ENCODE measurements at places on chromosomes 5 and 9. TPM values are rescaled to one million over a fixed set of nuclear protein-coding genes. Genes with fewer than 3 reads are reported as not detected.

- no peak for DNase-seq
Observed at GRCh38 chr5:138179277-138179857, 455 bp downstream of the KIF20A start.

DNA sequence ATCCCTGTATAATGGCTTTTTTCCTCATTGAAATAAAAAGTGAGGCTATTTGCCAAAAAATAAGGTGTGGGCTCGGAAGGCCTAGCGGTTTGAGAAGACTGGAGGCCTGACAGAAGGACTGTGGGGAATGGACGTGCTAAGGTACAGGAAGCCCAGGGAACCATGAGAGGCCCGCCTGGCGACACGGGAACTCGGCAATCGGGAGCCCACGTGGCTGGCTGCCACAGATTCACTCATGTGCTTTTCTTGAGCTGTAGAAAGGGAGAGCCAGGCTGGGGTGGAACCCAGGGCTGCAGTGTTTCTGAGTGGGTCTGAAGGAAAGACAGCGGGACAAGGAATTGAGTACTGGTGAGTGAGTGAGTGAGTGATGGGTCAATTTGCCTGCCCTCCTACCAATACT, 11.9 kb upstream of the DDX41 start:
- no peak for DNase-seq

GRCh38 chr9:109497226-109498153, 617 bp downstream of the PTPN3 start:
- DNase-seq: peak; percentile 50

DNA sequence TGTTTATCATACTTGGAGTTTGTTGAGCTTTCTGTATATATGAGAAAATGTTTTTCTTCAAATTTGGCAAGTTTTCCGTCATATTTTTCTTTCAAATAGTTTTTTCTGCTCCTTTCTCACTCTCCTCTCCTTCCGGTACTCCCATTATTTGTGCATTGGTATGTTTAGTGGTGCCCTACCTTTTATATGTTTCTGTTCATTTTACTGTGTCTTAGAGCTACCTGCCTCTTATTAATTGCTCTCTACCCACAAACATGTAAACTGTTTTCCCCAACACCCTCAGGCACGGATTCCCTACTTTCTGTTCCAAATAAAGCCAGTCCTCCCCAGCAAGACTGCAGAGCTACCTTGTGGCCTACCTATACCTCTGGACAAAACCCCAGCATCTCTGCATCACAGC, 60.6 kb upstream of the S1PR3 start:
- no peak for DNase-seq

DNA sequence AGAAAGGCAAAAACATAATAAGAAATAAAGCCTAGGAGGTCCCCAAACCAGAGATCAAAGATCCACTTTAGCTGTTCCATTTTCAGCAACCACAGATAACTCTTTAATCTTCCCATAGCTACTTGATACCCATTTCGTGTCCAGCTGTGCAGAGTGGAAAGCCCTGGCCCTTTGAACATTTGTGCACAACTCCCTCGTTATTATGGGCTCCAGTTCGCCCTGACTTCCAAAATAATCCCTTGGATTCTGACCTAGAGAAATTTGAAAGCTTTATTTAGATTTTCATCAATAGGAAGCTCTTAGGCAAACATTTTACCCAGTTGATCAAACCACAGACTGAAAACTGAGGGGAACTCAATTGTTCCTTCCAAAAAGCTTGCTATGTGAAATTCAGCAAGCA, 4.8 kb downstream of the MYOT start:
- no peak for DNase-seq

GRCh38 chr5:103019804-103020203, 100.1 kb downstream of the GIN1 start:
- no peak for DNase-seq

DNA sequence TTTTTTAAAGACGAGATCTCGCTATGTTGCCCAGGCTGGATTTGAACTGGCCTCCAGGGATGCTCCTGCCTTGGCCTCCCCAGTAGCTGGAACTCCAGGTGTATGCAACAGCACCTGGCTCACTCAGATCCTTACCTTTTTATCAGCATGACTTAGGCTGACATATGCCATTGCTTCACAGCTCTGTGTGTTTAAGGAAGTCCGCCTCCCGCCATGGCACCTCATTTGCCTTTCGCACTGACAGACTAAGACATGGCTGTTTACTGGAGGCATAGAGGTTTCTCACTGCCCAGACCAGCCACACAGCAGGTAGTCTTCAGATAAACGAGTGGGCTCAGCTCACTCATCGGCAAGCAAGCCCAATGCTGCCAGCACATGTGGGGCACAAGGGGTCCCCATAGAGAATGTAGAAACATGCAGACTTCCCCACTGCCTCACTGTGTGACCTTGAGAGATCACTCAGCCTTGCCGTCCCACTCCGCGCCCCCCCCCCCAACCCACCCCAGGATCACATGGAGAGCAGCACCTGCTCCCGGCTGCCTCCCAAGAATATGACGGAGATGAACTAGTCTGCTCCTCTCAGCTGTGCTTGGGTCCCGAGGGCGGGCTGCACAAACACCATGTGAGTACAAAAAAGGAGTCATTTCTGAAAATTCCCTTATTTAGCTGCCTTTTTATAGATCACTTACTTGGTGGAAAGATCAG, 62.8 kb downstream of the DCP2 start:
- no peak for DNase-seq

- no peak for DNase-seq
Observed at GRCh38 chr5:12883395-12883794, 979.1 kb upstream of the CTNND2 start.

GRCh38 chr5:63613442-63613841, 348.8 kb downstream of the HTR1A start:
- DNase-seq: no peak

DNA sequence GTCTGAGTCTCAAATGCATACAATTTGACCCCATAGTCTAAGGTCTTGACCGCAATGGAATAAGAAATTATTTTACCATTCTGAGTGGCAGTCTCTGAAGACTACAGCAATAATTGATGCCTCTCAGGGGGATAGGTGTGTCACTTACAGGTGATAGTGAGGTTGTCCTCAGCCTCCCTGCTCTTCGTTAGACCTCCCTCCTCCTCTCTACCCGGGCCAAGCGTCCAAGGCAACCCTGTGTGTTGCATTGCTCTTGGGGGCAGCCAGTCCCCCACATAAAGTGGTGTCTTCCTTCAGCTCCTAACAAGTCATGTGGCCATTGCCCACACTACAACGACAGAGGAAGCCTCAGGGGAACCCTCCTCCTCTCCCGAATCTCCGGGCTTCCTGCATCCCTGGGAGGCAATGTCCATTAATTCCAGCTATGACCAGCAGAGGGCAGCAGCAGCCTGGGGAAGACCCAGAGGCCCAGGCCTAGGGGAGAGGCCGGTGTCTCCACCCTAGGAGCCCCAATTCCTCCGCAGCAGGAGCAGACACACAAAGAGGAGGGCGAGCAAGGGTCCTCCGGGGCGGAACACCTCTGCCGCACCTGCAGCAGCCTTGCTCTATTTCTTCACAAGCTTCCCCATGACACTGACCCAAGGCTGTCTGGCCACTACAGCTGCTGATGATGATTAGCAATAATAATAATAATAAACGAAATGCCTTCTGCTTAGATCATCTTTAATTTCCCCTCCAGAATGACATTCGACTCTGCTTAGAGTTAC, 134.8 kb downstream of the KCNIP1 start:
- peak; percentile 13 for DNase-seq

DNA sequence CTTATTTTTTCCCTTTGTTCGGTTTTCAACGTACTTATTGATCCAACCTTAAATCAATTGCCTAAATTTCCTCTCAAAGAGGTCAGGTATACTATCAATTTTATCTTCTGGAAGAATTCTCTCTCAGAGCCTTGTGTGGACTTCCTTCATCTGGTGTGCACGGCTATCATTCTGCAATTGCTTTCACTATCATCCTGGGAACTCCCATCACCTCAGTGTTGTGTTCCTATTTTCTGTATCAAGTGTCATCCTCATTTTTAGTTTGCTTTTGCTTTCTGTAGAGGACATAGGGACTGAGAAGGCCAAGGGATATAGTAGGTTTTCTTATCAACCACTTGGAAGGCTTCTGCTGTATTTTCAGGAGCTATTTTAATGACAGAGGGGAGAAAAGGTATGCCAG, 11.3 kb downstream of the STOM start:
- DNase-seq: no peak

CCL28 gene
- 26.6 TPM for total RNA-seq

SLC6A19 gene
- total RNA-seq: not detected

RORB gene
- total RNA-seq: not detected

SCGB3A1 gene
- total RNA-seq: not detected

IL5 gene
- total RNA-seq: not detected

IFNE gene
- 9.5 TPM for total RNA-seq

CCDC192 gene
- total RNA-seq: not detected

All from renal cortical epithelial cell (primary cell).